ENCODE measurements at places on chromosomes 2 and 18.

GRCh38 chr2:36361396-36361795, 5.8 kb downstream of the CRIM1 start:
- no peak for DNase-seq

DNA sequence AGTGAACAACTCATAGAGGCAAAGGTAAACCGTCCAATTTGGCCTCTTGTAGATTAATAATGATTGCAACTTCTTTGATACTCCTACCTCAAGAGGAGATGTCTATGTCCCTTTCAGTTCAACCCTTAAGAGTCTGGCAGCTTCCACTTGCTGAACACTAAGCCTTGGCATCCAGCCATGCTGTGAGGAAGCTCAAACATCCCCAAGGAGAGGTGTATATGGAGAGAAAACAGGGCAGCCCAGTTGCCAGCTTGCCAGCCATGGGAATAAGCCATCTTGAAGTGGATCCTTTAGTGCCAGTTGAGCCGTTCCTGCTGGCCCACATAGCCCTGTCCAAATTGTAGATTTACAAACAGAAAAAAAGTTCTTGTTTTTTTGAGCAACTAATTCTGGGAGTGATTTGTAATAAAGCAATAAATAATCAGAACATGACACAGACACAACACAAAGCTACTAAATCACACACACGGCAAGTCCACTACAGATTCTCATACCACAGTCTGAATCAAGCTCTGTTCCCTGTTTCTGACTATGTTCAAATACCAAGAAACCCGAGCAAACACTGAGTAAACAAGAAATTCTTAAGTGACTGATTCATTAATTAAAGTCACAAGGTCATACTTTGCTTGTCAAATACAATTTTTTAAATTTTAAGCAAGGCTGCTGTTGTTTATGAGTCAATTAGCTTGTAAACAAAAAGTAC, 96.1 kb downstream of the PID1 start:
- DNase-seq, result no peak

- no peak for DNase-seq
These were observed 323.1 kb downstream of the KCNJ3 start for GRCh38 chr2:155021618-155022017.

DNA sequence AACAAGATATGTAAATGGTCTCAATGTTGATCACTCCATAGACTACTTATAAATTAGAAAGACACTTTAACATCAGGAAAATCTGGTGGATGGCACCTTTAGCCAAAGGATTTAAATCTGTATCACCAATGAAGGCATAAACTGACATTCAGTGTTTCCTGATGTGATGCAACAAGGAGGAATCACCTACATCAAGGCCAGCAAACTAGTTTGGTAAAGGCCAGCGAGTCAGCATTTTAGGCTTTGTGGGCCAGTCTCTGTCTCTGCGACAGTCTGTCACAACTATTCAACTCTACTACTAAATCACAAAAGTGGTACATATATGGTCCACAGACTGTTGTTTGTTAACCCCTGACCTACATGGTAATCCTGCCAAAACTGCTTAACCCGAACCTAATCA, 33.3 kb downstream of the C2orf76 start:
- no peak for DNase-seq

- no peak for DNase-seq
These were observed 120.9 kb upstream of the COL3A1 start for GRCh38 chr2:188853307-188853706.

DNA sequence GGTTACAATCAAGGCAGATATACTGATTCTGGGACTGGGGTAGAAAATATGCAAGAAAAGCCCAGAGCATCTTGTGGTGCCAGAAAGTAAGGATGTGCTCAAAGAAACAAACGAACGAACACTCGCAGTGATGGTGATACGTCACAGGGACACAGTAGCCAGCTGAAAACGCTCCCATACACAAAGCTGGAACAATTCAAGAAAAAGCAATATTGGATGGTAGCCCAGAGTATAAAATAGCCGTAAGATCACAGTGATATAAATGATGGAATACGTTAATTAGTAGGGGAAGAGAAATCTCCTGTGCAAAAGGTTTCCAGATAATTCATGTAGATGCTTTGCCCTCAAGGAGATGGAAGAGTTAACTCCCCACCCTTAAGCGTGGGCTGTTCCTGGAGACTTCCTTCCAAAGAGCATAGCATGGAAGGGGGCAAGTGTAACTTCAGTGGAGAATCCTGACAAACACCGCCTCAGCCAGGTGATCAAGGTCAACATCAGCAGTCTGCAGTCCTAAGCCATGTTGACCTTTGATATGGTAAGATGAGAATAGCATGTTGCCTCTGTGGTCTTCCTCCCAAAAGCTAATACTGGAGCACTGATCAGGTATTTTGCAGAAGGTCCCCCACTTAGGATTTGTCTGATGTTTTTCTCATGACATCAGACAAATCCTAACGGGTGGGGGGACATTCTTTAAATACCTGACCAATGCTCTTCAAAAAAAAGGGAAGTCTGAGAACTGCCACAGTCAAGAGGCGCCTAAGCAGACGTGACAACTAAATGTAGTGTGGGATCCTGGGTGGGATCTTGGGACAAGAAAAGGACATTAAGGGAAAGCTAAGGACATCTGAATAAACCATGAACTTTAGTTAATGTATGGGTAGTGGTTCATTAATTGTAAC, 99.0 kb downstream of the NCK2 start:
- no peak for DNase-seq

DNA sequence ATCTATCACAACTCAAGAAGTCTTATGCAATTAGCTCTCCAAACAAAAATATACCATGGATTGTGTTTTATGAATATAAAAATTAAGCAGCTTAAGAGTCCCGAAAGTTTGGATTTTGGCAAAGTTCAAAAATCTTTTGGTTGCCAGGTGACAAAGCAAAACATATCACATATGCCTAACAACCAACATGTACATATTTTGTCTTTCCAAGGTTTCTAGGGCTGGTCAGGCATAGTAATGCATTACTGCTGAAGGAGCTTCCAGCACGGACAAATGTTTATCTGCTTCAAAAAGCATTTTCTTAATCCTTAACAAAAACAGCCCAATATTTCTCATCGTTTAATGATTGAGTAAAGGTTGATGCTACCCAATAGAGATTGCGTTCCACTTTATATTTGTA, 1327.1 kb upstream of the ZEB2 start:
- no peak for DNase-seq

- DNase-seq, result no peak
These were observed 133.7 kb downstream of the FBXO15 start for GRCh38 chr18:74013955-74014354.

GRCh38 chr2:97751752-97752151, 38.4 kb downstream of the ZAP70 start:
- DNase-seq, result no peak

- DNase-seq, result no peak
These were observed 254.9 kb upstream of the HS6ST1 start for GRCh38 chr2:128573531-128573930.

DNA sequence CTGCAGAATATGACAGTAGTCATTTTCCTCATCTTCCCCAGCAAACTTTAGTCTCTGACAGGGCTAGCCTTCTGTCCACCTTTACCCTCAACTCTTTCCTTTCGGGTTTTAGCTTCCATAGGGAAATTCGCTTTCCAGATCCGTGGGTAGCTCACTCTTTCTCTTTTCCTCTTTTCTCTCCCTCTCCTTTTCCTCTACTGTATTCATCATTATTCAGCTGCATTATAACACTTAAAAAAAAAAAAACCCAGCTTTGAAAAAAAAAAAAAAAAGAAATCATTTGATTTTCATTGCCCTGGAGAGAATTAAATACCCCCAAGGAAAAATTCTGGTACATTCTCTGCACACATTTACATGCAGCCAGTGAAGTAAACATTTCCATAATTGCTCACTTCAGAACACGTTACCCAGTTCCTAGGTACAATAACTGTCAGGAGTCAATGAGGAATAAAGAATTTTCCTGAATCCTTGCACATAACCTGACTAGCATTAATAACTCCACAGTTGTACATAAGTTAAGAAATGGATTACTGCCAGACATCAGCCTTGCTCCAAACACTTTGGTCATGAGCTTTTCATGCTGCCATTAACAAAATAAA, 63.5 kb downstream of the ZNF521 start:
- no peak for DNase-seq

DNA sequence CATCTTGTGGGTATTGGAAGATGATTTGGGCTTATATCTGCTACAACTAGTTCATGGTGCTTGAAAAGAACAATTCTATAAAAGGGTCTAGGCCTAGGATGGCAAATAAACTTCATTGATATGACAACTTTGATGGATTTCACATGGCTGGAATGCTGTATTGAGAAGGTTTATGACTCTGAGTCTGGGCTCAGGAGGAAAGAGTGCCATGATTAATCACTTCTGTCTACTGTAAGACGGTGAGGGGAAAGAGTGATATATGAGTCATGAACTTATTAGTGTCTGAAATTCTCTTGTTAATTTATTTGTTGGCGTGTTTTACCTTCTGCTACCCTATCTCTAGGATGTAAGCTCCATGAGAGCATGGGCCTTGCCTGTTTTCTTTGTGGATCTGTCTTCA, 17.0 kb upstream of the ADCYAP1 start:
- DNase-seq, result no peak

- no peak for DNase-seq
These were observed 170.5 kb downstream of the CDH20 start for GRCh38 chr18:61503688-61504087.

GRCh38 chr2:44186810-44187209, 18.1 kb downstream of the PPM1B start:
- no peak for DNase-seq

- no peak for DNase-seq
These were observed 84.5 kb downstream of the HRH4 start for GRCh38 chr18:24544949-24545348.

DNA sequence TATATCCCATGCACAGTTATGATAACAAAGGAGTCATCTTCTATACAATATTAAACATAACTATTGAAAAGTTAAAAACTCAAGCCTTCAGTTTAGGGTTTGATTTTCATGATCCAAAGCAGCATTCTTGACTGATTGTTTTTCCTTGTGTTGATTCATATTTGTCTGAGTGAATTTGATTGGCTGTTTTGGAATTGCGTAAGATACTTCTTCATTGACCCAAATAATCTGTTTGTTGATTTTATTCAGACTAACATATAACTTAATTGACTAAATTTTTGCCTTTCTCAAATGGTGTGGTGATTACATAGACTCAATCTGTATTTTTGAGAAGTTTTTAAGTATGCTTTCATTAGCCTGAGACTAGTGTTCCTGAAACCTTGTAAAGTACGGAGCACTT, 305.7 kb upstream of the TNP1 start:
- no peak for DNase-seq

DNA sequence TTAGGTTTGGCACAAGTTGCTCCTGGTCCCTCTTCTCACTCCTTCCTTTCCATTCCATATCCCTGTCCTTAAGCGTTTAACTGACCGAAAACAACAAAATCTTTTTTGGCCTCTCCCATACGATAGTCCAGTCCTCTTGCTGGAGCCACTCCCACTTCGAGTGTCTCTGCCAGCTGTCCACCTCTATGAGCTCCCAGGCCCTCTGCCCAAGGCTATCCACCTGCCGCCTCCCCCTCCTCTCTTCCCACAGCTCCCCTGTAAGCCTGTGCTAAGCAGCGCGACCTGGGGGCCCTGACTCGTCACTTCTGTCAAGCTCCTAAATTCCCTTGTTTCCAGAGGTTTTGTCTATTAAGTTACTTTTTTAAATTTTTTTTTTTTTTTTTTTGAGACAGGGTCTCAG, 47.0 kb upstream of the FOSL2 start:
- no peak for DNase-seq

GRCh38 chr2:60465736-60466135, 87.7 kb downstream of the BCL11A start:
- DNase-seq, result no peak

- no peak for DNase-seq
These were observed 222.7 kb upstream of the SLC39A10 start for GRCh38 chr2:195434346-195434745.

DNA sequence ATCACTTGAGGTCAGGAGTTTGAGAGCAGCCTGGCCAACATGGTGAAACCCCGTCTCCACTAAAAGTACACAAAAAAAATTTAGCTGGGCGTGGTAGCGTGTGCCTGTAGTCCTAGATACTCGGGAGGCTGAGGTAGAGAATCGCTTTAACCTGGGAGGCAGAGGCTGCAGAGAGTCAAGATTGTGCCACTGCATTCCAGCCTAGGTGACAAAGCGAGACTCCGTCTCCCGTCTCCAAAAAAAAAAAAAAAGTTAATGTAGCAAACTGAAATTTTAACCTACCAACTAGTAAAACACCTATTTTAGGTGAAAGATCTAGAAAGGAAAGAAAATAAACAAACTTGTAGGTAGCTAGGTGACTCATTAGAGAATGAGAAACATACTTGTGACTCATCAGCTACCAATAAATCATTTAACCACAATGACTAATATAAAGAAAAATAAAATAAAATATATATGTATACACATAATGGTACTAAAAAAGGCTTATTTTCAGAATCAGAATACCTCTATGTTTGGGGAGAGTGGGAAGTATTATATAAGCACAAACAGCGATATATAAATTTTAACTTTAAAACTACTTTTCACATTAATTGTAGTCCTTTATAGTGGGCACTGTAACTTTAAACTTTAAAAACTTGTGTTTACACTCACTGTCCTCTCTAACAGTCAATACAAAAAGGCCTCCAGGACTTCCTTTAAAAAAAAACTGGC, 36.6 kb downstream of the DARS1 start:
- no peak for DNase-seq

- DNase-seq, result no peak
These were observed 84.6 kb downstream of the DNMT3A start for GRCh38 chr2:25257032-25257552.

DNA sequence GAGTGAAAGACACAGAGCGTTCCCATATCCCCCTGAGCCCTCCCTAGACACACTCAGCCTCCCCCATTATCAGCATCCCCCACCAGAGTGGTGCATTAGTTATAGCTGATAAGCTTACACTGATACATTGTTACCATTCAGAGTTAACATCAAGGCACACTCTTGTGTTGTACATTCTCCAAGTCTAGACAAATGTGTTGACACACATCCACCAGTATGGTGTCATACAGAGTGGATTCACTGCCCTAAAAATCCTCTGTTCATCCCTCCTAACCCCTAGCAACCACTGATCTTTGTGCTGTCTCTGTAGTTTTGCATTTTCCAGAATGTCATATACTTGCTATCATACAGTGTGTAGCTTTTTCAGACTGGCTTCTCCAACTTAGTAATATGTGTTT, 78.0 kb upstream of the RPL31 start:
- DNase-seq, result no peak

- no peak for DNase-seq
These were observed 12.3 kb downstream of the ARL5A start for GRCh38 chr2:151815821-151816489.
